ENCODE measurements at places on chromosomes 2 and 18. TPM values are rescaled to one million over a fixed set of nuclear protein-coding genes. Genes with fewer than 3 reads are reported as not detected.

DNA sequence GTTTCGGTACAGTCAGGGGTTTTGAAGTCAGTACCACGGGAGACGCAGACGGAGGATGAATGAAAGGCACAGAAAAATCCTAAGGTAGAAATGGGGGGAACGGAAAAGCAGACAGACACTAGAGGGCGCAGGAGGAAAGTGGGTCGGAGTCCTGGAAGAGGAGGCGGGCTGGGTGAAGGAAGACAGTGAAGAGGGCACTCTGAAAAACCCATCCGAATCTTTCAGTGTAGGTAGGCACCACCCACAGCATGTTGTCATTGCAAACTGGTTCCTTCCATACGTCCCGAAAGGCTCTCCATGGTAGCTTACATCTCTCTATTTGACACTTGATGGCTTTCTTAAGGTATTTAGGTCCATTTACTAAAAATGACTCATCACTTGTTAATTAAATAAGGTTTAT, 18.5 kb upstream of the ZNF236 start:
- peak; percentile 52 for DNase-seq

DNA sequence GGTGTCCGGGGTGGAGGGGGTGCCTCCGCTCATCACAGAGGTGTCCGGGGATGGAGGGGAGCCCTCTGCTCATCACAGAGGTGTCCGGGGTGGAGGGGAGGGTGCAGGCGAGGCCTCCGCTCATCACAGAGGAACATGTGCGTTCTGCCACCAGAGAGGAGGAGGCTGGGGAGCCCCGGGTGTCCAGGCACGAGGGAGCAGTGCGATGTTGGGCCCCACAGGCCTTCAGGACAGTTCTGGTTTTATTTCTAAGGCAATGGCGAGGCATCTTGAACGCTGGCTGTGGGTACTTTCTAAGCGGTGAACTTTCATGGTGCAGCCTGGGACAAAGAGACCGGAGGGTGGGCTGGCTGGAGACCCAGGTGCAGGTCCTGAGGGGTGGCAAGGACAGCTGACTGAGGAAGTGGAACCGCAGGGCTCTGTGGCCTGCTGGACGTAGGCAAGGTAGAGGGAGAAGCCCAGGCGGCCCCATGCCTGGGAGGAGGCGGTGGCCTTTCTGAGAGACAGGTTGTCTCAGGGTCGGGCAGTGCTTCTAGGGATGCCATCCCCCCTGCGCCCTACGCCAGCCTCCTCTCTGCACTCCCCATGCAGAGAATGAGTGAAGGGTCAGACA, 196.6 kb upstream of the SALL3 start:
- no peak for DNase-seq

- DNase-seq, result no peak
Observed at GRCh38 chr2:98598781-98599428, 9.4 kb downstream of the COA5 start.

DNA sequence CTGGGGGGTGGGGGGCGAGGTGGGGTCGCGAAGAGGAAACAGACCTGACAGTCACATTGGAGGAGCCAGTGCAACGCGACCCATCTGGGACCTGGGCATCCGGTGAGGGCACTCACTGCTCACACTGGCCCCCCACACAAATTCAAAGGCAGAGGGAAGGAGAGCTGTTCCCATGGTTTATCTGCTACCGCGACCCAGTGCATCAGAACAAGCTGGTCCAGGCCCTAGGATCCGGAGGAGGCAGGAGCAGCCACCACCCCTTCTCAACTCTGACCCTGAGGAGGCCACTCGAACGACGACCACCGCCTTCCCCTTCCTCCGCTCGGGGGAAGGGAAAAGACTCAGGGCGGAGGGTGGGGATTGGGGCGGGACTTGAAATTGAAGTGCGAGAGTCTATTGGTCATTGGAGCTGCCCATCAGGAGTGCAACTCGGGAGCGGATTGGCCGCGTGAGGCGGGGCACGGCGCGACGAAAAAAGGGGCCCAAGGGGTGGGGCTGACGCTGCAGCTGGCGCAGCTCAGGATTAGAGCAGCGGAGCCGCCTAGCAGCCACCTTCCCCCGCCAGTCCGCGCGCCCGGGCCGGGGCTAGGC, at the start of gene CDK5R2:
CDK5R2 (plus strand) TSS at position 526 of the 591 bp plus-strand sequence. CDS start 155 bp downstream, outside the sequence.
- peak; percentile 73 for DNase-seq

TCF4 gene
- polyA plus RNA-seq, result 136 TPM

PARD6G gene
- not detected for polyA plus RNA-seq

LAMA3 gene
- 42.2 TPM for polyA plus RNA-seq
